ENCODE measurements at places on chromosomes 4 and X.

- no peak for DNase-seq
These were observed 95.4 kb upstream of the NUDT6 start for GRCh38 chr4:123017636-123018395.

GRCh38 chrX:13287816-13288215 is 32.0 kb downstream of the ATXN3L start:
- DNase-seq: no peak

GRCh38 chr4:174120446-174121295 is 162.8 kb downstream of the FBXO8 start:
- DNase-seq: peak; percentile 46

- DNase-seq: no peak
These were observed 5.3 kb upstream of the SHISA3 start for GRCh38 chr4:42391981-42392380.

GRCh38 chrX:21940356-21940829 is at the start of gene SMS:
TSS of gene SMS (plus strand) at chrX:21940709. CDS start at chrX:21940825, 116 bp downstream.
- DNase-seq: peak; percentile 72

- no peak for DNase-seq
These were observed 104.0 kb downstream of the TEX13A start for GRCh38 chrX:105116486-105116885.
